CD4-positive, alpha-beta T cell treated with Interleukin-15 for 1 hour (primary cell): ENCODE measurements at places on chromosomes 5 and 9.

DNA sequence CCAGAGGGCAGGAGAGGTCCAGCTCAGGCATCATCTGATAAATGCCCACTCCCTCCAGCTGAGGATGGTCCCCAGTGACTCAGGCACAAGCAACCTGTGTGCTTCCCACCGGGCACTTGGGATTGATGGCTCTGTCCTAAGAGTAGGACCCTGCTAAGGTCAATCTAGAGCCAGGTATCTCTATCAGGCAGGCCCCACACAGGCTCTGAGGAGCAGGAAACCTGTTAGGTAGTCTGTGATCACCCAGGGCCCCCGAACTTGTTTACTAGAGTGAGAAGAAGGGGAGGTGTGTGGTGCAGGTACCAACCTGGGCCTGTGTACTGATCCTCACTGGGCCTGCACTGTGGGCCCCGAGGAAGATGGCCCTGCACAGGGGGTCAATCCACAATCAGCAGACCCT lies 119.6 kb upstream of the FSTL4 start:
- no peak for DNase-seq

GRCh38 chr5:64530076-64530475 lies 24.3 kb downstream of the RGS7BP start:
- no peak for DNase-seq

GRCh38 chr5:113187906-113188305 lies 211.3 kb downstream of the DCP2 start:
- DNase-seq = no peak

DNA sequence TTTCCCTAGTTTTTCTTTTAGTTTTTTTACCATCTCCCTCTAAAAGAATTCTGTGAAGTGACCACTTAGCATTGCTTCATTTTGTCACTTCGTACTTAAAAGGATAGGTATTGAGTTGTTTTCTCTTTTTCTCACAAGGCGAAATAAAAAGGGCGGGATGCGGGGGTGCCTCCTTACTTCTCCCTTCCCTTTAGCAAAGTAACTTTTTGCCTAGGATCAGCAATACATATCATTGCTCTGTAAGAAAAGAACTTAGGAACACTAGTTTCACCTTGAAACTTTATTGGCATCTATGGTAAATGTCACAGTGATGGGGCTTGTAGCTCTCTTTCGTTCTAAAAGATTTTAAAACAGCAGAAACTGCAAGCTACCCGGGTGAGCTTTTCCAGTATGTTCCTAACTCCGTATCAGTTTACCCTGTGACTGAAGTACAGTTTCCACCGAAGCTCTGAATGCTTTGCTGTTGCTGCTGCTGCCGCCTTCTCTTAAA lies 4.1 kb downstream of the PRDM6 start:
- DNase-seq = no peak

DNA sequence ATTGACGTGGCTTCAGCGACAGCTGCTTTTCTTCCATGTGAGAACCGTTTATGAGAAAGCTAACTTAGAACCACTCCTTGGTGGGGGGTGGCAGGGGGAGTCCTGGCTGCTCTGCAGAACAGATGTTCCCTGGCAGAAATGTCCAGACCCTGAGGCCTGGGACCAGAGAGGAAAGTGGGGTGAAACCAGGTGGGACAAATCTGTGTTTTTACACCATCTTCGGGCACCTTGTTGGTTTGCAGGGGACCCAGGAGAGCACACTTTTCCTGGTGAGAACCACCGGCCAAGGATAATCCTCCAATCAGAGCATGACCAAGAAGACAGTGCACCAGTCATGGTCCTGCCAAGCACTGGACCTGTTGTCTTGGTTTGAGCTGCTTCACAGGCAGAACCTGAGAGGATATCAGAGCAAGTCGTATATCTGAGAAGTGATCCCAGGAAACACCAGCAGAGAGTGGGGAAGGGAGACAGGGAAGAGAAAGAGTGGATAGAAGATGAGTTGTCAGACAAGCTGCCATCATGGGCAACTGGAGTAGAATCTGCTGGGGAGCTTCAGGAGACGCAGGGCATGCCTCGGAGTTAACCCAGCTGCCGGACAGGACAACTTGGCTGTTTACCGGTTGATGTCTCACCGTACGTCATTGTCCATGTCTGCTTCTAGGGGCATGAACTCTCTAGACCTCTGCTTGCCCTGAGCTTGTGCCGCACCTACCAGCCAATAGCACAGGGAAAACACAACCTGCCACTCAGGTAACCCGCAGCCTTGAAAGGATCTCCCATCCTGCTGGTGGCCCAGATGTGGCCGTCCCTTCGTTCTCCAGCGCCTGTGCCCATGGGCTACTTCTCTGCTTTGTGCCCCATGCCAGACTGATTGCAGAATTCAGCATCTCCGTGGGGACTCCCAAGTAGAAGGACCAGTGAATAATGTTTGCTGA lies 178.4 kb upstream of the MVB12B start:
- DNase-seq = no peak

- DNase-seq = no peak
Measured at GRCh38 chr9:35385042-35385441, 104.9 kb upstream of the RUSC2 start.

DNA sequence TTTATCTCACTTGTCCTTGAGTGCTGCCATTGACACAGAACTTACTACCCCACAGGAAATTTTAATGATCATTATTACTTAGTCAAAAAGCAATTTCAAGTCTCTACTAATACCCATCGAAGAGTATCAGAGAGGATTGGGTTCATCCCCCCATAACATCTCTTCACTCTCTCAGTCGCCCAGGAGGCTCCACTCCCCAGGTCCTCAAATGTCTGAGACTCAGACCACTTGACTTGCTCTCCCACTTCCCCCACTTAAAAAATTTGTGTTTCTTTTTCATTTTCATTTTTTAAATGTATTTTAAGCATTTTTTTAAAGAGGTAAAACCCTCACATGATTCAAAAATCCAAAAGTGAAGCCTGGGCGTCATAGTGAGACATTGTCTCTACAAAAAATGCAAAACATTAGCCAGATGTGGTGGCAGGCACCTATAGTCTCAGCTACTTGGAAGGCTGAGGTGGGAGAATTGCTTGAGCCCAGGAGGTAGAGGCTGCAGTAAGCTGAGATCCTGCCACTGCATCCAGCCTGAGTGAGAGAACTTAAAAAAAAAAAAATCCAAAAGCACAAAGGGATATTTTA lies 56.8 kb upstream of the TRAF1 start:
- DNase-seq = no peak
